Breast epithelium (tissue), 4 donors: ENCODE measurements at places on chromosomes 5 and 9. TPM values are rescaled to one million over a fixed set of nuclear protein-coding genes. Genes with fewer than 3 reads are reported as not detected.

Gene RNF183
- not detected for total RNA-seq

Gene IL4
- not detected for total RNA-seq

DNA sequence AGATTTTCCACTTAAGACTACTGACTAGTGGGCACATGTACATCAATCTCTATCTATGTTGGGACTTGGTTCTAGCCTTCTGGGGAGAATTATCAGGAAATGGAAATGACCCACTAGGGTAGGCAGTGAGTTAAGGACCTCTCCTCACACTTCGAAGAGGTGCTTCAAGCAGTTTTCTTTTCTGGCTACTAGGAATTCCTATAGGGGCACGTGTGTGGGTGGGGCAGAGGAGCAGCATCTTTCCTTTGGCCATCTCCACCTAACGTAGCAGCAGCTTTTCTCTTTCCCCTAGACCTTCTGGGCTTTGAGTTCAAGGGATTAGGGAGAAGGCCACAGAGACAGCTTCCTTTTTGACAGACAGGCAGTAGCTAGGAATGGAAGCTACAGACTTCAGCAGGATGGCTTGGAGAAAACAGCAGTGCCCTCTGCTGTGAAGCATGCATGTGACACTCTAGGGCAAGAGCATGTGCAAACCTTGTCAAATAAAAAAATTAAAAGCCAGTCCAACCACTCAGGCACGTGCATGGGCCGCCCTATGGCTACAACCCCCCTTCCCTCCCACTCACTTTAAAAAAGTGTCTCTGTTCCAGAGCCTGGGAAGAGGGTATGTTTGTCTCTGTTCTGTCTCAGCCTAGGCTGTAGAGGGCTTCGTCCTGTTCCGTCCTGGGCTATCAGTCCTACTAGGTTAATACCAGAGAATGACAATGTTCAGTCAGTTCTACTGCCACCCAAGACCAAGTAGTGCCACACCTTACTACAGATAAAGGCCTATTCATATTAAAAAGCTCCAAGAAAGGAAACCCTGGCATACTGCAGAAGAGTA lies 8.7 kb upstream of the GFRA3 start:
- no peaks in the 10 kb centered on the region for H3K4me1 ChIP-seq
- H3K36me3 ChIP-seq, result no peaks in the 10 kb centered on the region
- H3K27me3 ChIP-seq, result no peaks in the 10 kb centered on the region

DNA sequence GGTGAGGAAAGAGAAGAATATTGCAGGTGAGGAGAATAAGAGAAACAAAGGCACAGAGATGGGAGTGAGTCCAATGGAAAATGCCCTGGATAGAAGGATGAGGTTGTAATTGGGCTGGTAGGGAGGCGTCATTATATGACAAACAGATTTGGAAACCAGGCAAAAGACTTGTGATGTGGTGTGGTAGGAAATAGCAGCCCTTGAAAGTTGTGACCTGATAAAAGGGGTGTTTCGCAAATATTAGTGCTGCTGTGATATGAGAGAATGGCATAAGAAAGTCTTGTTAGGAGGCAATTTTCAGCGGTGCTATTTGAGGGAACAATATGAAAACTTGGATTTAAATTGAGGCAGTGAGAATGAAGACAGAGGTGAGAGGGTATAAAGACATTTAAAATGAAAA lies 217.5 kb upstream of the ACTBL2 start:
- no peaks in the 10 kb centered on the region for H3K36me3 ChIP-seq
- no peak for DNase-seq
- H3K27me3 ChIP-seq, result no peaks in the 10 kb centered on the region
- H3K4me3 ChIP-seq, result no peak overlapping the region
- no peak overlapping the region for H3K27ac ChIP-seq

Gene EPB41L4B
- 47.2 TPM for total RNA-seq

DNA sequence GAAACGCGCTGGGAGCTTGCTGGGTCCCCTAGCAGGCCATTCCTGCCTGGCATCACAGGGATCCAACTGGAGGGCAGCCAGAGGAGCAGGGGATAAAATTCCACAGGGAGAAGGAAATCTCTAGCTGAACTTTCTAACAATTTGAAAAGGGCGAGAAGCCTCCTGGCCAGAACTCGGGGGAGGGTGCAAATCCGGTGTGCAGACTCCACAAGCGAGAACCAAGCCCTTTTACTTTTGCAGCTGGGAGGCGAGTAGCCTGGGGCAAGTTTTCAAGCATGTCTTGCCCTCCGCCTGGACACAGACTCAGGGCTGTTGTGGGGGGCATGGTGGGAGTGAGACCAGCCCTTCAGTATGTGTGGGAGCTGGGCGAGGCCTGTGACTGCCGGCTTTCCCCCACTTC lies 14.3 kb upstream of the POU5F2 start:
- H3K27me3 ChIP-seq, result no peaks in the 10 kb centered on the region
- H3K4me3 ChIP-seq, result no peak overlapping the region
- no peaks in the 10 kb centered on the region for H3K4me1 ChIP-seq
- no peaks in the 10 kb centered on the region for H3K36me3 ChIP-seq
- DNase-seq, result no peak
- H3K27ac ChIP-seq, result no peak overlapping the region

Gene DMGDH
- total RNA-seq, result 2.9 TPM

DNA sequence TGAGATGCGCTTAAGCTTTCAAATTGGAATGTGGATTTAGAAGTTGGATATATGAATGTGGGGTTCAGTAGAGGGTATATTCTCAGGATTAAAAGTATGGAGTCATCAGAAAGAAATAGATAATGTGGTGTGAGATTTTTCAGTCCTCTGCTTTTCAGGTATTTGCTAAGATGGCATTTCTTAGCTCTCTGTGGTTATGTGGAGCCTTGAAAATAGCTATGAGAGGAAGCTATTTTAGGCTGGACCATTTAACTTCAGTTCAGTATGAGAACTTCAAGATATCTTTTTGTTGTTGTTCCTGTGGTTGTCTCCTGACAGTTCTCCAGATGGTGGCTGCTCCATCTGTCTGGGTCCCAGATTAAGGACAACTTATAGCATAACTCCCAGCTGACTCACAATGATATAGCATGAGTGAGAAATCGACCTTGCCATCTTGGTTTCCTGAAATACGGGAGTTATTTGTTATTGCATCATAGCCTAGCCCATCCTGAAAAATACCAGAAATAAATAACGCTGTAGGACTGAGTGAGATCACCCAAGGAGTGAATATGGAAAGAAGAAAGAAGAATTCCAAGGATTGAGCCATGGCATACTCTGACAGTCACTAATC lies 461.5 kb downstream of the ANXA1 start:
- H3K27ac ChIP-seq, result no peak overlapping the region
- H3K36me3 ChIP-seq, result no peaks in the 10 kb centered on the region
- no peak for DNase-seq
- no peak overlapping the region for H3K4me3 ChIP-seq
- no peaks in the 10 kb centered on the region for H3K4me1 ChIP-seq

Gene OR1B1
- not detected for total RNA-seq

DNA sequence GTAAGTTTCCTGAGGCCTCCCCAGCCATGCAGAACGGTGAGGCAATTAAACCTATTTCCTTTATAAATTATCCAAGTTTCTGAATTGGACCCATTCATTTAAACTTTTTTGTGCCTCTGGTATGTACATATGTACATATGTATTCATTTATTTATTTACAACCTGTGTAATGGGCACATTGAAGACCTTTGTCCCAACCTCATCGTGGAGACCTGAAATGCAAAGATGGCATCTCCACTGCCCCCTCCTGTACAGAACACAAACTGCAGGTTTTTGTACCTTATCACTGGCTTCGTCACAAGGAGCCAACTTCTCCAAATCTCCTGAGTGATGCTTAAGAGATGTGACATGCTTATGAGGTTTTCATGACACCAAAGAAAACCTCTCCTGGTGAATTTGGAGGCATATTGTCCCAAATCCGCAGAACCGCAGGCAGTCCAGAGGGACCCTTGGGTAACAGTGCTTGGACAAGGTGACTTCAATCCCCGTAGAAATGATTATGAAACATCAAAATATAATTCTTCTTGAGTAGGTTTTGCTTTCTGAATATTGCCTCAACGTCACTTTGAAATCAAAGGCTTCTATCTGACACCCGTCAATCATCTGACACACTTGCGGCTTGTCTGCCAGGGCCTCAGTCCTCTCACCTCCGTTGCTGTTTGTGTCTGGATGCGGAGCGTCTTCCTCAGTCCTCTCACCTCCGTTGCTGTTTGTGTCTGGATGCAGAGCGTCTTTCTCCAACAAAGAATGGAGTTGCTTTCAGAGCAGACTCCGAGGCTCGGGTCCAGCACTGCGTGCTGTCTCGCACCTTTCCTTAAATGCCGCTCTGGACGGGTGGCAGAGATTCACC lies 135.0 kb upstream of the IRX4 start:
- H3K4me1 ChIP-seq, result no peaks in the 10 kb centered on the region
- H3K27ac ChIP-seq, result no peak overlapping the region
- no peaks in the 10 kb centered on the region for H3K27me3 ChIP-seq
- H3K36me3 ChIP-seq, result no peaks in the 10 kb centered on the region
- DNase-seq, result no peak

Gene SLC34A1
- total RNA-seq, result not detected

- no peak overlapping the region for H3K4me3 ChIP-seq
- no peaks in the 10 kb centered on the region for H3K4me1 ChIP-seq
- no peak for DNase-seq
- H3K36me3 ChIP-seq, result no peaks in the 10 kb centered on the region
Observed at GRCh38 chr5:90097082-90097477, 312.5 kb downstream of the CETN3 start.

Gene CDH12
- 0.33 TPM for total RNA-seq

GRCh38 chr9:17487467-17487866 lies 91.4 kb upstream of the SH3GL2 start:
- no peak overlapping the region for H3K27ac ChIP-seq
- no peaks in the 10 kb centered on the region for H3K36me3 ChIP-seq
- no peaks in the 10 kb centered on the region for H3K27me3 ChIP-seq
- no peak for DNase-seq
- no peak overlapping the region for H3K4me3 ChIP-seq

DNA sequence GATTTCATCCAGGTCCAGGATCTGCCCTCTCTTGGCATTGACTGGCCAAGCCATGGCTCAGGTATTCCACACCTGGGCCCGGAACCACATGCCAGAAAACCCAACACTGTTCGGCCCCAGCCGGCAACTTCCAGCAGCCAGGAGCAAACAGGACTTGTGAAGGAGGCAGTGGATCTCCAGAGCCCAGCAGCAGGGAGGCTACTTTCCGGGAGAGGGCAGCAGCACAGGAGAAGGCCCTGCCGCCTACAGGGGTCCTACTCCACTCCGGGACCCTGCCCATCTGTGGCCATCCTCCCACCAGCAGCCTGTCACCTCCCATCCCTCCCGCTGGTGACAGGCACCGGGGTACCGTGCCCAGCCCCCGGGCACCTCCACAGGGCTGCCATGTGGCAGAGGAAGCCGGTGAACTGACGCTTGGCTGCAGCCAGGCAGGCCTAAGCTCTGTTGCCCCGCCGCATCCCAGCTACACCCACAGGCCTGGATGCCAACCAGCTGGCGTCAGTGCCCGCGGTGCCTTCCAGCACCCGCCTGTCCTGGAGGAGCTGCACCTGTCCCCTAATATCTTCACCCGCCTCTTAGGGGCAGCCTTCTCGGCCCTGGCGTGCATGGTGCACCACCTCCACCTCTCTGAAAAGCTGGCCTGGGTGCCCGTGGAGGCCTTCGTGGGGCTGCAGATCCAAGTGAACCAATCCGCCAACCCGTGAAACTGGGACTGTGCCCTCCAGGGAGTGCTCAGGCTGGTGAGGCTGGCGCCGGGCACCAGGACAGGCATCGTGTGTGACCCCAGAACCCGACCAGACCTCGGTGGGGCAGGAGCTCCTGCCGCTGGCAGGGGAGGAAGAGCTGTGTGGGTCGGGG lies 18.9 kb upstream of the SLC30A5 start:
- H3K4me1 ChIP-seq, result no peaks in the 10 kb centered on the region
- no peak for DNase-seq
- H3K36me3 ChIP-seq, result no peaks in the 10 kb centered on the region
- H3K27ac ChIP-seq, result no peak overlapping the region
- no peaks in the 10 kb centered on the region for H3K27me3 ChIP-seq
- no peak overlapping the region for H3K4me3 ChIP-seq

Gene FBXO38
- 67.5 TPM for total RNA-seq

- DNase-seq, result no peak
- no peak overlapping the region for H3K4me3 ChIP-seq
- no peaks in the 10 kb centered on the region for H3K36me3 ChIP-seq
- H3K27me3 ChIP-seq, result no peaks in the 10 kb centered on the region
Observed at GRCh38 chr5:62977661-62978060, 399.0 kb downstream of the LRRC70 start.

Gene PCDHA3
- total RNA-seq, result 2.8 TPM

Gene PHF24
- total RNA-seq, result 0.33 TPM

Gene STC2
- 12.8 TPM for total RNA-seq

DNA sequence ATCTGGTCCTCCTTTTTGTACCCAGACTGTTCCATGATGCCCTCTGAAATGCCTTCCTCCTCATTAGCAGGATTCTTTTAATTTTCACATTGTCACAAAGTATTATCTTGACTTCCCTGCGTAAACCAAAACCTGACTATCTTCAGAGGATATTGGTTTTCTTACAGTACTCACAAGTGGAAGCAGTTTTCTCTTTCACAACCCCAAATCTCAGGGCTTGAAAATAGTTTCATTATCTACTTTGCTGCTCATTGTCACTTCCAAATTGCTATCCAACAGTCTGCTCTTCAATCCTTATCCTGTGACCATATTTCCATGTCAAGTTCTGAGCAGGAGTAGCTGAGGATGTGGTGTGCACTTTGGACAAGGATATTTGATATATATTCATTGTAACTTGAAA lies 324.1 kb downstream of the FAM170A start:
- H3K36me3 ChIP-seq, result no peaks in the 10 kb centered on the region
- no peak overlapping the region for H3K4me3 ChIP-seq
- H3K27ac ChIP-seq, result no peak overlapping the region
- no peaks in the 10 kb centered on the region for H3K27me3 ChIP-seq

DNA sequence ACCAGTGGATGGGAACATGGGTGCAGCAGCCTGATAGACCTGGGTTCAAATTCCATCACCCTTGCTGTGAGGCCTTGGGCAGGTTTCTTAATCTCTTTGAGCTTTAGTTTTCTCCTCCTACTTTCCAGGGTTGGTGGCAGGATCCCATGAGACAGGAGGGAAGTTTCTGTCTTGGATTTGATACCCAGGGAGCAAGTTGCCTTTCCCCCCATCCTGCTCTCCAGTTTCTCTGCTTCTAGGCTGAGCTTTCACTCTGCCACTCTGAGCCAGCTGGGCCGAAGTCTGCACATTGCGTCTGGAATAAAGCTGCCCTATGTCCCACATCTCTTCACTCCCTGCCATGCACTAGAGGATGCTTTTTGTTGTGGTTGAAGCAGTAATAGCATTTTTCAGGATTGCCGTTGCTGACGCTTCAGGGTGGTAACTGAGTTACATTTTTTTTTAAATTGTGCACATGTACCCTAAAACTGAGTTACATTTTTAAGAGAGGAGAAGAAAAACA lies 40.5 kb upstream of the ANGPTL2 start:
- H3K4me3 ChIP-seq, result no peak overlapping the region
- H3K27ac ChIP-seq, result no peak overlapping the region
- no peaks in the 10 kb centered on the region for H3K36me3 ChIP-seq
- H3K27me3 ChIP-seq, result no peaks in the 10 kb centered on the region
- H3K4me1 ChIP-seq, result peaks cover 4% of the 10 kb centered on the region

DNA sequence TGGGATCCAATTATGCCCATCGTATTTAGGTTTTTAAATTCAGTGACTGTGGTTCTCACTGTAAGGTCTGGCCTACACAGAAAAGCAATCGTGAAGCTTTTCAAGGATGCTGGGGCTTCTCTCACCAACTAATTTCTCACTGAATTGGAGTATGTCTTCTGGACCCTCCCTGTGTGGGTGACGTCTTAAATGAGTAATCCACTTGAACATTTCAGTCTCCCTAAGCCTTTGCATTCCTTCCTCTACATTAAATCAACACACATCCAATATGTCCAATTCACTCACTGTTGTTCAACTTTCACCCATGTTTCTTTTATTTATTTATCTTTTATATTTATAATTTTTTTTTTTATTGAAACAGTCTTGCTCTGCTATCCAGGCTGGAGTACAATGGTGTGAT lies 12.5 kb upstream of the BTF3 start:
- DNase-seq, result no peak
- H3K4me3 ChIP-seq, result no peak overlapping the region
- no peaks in the 10 kb centered on the region for H3K4me1 ChIP-seq
- no peaks in the 10 kb centered on the region for H3K27me3 ChIP-seq
